ENCODE measurements at places on chromosomes 7 and 10. TPM values are rescaled to one million over a fixed set of nuclear protein-coding genes. Genes with fewer than 3 reads are reported as not detected.

Gene MLXIPL
- 5.4 TPM for polyA plus RNA-seq

Gene CTAGE8
- 0.07 TPM for polyA plus RNA-seq

Gene DDIT4
- 112 TPM for polyA plus RNA-seq

Gene BLVRA
- polyA plus RNA-seq = 49.0 TPM

Gene HTR5A
- polyA plus RNA-seq = not detected

Gene SFTPD
- 0.12 TPM for polyA plus RNA-seq

DNA sequence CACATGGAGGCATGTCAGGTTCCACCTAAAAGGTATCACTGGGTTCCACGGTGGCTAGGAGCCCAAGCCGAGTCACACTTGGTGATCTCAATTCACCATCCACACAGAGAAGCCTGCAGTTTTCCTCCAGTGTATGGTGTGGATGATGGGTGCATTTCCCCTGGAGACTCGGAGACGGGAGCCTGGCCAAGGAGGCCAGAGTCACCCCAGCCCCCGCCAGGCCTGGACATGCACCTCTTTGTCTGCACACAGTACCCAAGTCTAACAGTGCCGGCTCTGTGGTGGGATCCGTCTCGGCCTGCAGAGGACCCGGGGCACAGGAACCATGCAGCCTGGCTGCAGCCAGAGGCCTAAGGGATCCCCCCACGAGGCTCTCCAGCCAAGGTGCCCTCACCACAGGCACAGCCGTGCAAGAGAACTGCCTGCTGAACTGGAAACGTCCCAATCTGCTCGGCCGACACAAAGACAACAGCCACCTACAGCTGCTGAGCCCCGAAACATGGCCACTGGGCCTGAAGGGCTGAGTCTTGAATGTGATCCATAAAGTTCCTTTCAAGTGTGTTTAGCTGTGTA, 75.2 kb downstream of the DIP2C start:
- DNase-seq = no peak
- no peaks in the 10 kb centered on the region for H3K36me3 ChIP-seq
- H3K4me1 ChIP-seq = peaks cover 34% of the 10 kb centered on the region
- no peak overlapping the region for H3K27ac ChIP-seq

GRCh38 chr7:45155941-45156340, 1.6 kb upstream of the RAMP3 start:
- H3K4me1 ChIP-seq = peaks cover 4% of the 10 kb centered on the region
- H3K27ac ChIP-seq = no peak overlapping the region
- DNase-seq = no peak
- H3K27me3 ChIP-seq = peaks cover 9% of the 10 kb centered on the region
- no peaks in the 10 kb centered on the region for H3K36me3 ChIP-seq

DNA sequence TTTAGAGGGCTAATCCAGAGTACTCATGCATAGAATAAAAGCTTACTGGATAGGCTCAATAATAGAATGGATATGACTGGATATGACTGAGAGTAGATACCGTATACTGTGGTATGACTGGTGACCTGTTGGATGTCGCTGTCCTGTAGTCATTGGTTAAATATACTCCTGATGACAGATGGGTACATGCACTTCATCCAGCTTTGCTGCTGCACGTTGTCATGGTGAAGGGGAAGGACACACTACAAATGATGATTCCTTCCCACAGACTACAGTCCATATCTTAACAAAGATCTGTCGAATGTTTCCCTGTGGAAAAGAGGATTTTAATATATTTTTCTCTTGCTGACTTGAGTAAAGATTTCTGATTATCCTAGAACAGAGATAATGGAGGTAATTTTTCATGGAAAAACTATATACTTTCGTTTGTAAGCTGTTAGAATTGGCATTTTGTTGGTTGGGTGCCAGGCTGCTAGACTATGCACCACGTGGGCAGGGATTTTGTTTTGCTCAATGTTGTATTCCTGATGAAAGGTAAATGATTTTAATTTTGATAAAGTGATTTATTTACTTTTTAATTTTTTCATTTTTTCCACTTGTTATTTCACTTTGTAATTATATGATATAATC, 97.3 kb downstream of the PPP1R9A start:
- H3K27ac ChIP-seq = peak overlapping the region; percentile 29
- no peak overlapping the region for H3K4me3 ChIP-seq
- peak; percentile 28 for DNase-seq
- H3K4me1 ChIP-seq = no peaks in the 10 kb centered on the region

- DNase-seq = no peak
- H3K27me3 ChIP-seq = no peaks in the 10 kb centered on the region
- H3K4me1 ChIP-seq = no peaks in the 10 kb centered on the region
- H3K4me3 ChIP-seq = no peak overlapping the region
- H3K27ac ChIP-seq = no peak overlapping the region
Measured at GRCh38 chr10:88120599-88121333, 257.3 kb downstream of the PTEN start.

- H3K27me3 ChIP-seq = no peaks in the 10 kb centered on the region
- no peak overlapping the region for H3K4me3 ChIP-seq
- no peak overlapping the region for H3K27ac ChIP-seq
- peaks cover 21% of the 10 kb centered on the region for H3K4me1 ChIP-seq
- no peak for DNase-seq
Measured at GRCh38 chr10:219731-220472, 84.6 kb downstream of the ZMYND11 start.

DNA sequence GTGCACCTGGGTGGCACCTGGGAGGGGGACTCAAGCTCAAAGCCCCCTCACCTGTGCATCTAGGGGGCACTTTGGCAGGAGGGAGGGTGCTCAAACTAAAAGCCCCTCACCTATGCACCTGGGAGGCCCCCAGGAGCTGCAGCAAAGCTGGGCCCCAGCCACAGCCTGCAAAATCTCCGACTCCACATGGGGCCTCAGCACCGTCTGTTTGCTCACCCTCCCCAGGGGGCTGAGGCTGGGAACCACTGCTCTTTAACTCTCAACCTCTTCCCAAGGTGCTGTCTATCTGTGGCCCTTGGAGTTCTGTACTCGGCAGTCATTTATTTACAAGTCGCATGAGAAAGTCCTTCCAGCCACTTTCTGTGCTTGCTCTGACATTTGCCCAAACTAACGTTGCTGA, 458.4 kb downstream of the DNAJB6 start:
- H3K4me1 ChIP-seq = no peaks in the 10 kb centered on the region
- no peak overlapping the region for H3K27ac ChIP-seq
- no peak overlapping the region for H3K4me3 ChIP-seq
- no peaks in the 10 kb centered on the region for H3K27me3 ChIP-seq
- no peaks in the 10 kb centered on the region for H3K36me3 ChIP-seq
- no peak for DNase-seq

Measured in heart left ventricle (tissue), 16 donors.